AG08396 (cell line): ENCODE measurements at places on chromosomes 2 and 18.

GRCh38 chr2:172967036-172967982 lies 108.3 kb upstream of the MAP3K20 start:
- no peak for DNase-seq

DNA sequence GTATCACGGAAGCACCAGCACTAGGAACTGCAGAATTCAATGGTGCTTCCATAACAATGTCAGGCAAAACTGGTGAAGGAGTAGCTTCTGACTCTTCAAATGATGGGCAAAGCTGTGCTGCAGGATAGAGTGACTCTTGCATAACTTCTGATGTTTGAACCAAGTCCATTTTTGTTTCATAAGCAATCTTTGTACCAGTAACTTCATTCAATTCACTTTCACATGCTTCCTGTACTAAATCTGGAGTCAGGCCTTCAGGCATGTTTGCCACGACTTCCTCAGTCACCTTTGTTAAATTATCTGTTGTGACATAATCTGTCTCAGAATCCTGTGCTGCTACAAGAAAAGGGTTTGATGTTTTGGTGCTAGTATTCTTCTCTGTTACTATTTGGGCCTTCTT lies 24.0 kb downstream of the RTN4 start:
- no peak for DNase-seq

DNA sequence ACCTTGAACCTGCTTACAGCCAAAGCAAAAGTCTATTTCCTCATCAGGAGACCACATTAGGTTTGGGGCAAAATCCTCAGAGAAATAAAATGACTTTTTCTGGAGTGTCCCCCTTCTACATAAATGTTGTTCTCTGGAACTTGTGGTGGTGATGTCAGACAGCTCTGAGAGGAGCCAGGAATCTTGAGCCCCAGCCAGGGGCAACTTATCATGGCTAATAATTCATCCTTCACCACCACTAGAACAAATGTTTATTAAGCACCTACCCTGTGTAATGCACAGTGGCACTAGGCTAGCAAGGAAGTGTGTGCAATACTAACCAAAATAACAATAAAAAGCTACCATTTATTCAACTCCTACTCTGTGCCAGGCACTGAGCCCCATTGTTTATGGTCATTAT lies 9.0 kb upstream of the BMP10 start:
- DNase-seq = no peak

- DNase-seq = no peak
These were observed 323.1 kb downstream of the RBM43 start for GRCh38 chr2:150938527-150938926.

GRCh38 chr2:170503971-170504809 lies 210.9 kb upstream of the SP5 start:
- no peak for DNase-seq

DNA sequence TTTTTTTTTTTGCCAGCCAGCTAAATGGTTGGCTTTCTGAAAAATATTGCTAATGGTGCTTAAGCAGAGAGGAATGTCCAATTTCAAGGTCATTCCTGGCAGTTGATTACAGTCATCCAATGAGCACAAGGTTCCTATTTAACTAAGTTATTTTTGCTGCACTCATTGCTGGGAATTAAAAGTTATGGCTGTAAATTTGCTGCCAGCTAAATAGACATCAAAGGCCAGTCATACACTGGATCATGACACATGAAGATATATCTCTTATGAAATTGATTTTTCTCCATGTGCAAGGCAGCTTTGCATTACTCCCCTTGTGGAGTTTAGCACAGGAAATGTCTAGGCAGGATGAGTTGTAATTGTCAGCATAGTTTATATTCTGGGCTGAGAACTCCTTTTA lies 1898.4 kb upstream of the CELF4 start:
- no peak for DNase-seq

DNA sequence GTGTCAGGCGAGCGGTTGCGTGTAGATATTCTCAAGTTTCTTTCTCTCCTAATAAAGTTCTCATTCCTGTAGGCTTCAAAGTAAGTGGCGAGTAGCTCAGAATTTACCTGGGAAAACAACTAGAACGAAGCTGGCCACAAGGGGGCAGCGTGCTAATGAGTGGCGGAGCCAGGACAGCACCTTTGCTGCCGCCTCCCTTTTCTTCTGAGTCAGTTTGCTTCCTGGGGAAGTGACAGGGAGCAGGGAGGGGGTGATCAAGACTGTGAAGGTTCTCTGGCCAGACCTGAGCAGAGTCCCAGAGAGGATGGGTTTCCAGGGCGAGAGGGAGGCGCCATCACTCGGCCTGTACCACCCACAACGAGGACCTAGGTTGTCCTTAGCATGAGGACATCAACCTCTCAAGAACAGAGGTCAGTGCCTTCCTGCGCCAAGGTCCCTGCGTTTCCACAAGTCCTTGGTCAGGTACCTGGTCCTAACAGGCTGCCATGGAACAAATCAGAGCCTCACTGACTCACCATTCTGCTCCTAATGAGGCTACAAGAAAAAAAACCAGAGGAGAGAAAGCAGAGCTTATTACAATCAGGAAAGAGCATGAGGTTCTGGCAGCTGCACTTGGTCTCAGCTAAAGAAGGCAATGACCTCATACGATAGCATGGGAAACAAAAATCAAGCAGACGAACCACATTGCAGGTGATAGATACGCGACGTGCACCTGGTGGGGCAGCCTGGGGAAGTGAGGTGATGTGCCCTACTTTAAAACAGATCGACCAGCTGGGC lies 98.7 kb downstream of the PLB1 start:
- DNase-seq = peak; percentile 74

- DNase-seq = no peak
These were observed 45.7 kb downstream of the NDUFA10 start for GRCh38 chr2:239979243-239980023.

- no peak for DNase-seq
These were observed 105.8 kb downstream of the ICOS start for GRCh38 chr2:204042401-204042800.

DNA sequence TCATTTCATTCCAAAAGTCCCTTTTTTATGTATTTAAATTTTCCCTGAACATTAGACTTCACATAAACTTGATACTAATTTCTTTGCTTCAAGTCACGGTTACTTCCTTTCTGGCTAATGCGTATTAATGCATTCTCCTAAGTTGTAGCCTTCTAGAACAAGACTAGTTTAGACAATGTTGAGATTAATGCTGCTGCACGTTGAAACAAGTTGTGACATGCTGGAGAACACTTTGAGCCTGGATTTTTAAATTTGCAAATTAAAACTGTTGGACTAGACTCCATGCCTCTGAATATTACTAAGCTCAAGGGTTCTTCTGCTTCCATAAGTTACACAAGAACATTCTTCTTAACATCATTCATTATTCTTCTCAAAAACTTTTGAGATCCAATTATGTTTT lies 29.1 kb downstream of the ID2 start:
- no peak for DNase-seq

DNA sequence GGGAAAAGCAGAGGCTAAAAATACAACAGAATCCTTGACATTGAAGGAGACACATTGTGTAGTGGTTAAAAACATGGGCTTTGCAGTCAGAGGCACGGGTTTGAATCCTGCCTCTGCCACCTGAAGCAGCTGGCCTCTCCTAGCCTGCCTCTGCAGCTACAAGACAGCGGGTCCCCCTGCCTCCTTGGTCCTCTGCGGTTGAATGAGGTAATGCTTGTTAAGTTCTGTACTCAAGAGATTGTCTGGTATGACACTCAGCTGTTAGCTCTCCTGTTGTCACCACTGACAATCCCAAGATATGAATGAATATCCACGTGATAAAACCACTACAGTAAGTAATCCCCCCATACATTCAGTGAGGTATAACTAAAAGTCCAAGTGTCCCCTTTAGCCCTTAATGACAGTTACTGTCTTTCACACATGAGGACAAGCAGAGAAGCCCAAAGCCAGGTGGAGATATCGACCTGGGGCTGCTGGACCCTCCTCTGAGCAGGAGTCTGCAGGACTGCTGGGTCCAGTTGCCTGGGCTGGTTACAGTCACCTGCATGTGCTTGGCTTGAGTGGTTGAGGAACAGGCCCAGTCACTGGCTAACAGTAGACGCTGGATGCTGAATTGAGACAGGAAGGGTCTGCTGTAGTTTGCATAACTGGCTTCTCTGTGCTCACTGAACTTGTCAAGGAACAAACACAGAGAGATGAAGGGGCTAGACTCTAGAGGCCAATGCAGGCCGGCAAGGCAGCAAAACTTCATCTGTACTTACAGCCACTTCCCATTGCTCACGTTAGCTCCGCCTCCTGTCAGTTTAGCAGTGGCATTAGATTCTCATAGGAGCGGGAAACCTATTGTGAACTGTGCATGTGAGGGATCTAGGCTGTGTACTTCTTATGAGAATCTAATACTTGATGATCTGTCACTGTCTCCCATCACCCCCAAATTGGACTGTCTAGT lies 85.5 kb downstream of the TGFA start:
- DNase-seq = no peak

DNA sequence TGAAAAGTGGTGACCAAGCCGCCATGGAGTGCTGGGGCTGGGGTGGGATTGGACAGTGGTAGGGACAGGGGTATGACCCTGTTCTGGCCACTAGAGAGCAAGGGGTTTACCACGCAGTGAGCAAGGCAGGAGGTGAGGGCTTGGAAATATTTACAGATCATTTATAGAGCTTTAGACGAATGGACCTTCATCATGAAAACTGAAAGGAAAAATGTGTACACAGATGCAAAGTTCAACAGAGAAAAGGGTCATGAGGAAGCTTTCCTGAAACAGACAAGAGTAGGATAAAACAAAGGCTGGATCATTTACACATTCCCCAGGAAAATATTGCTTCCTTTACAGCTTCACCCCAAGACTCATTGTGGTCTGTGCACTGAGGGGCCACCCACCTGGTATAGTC lies 130.5 kb upstream of the SMAD2 start:
- no peak for DNase-seq

- no peak for DNase-seq
These were observed 166.9 kb downstream of the GLI2 start for GRCh38 chr2:120902592-120902991.

- no peak for DNase-seq
These were observed 76.6 kb upstream of the BZW1 start for GRCh38 chr2:200735061-200735460.

GRCh38 chr2:51158251-51158650 lies 126.3 kb upstream of the NRXN1 start:
- no peak for DNase-seq

GRCh38 chr2:106956879-106957278 lies 70.9 kb upstream of the ST6GAL2 start:
- peak; percentile 21 for DNase-seq

- peak; percentile 72 for DNase-seq
These were observed 78.5 kb downstream of the XDH start for GRCh38 chr2:31335921-31336585.

- DNase-seq = no peak
These were observed 19.3 kb downstream of the PPP4R1 start for GRCh38 chr18:9594823-9595596.

- no peak for DNase-seq
These were observed 306.9 kb downstream of the ZNF516 start for GRCh38 chr18:76188097-76188496.
